Epithelial cell of umbilical artery (primary cell): ENCODE measurements at places on chromosomes 6 and 20. TPM values are rescaled to one million over a fixed set of nuclear protein-coding genes. Genes with fewer than 3 reads are reported as not detected.

Gene MPC1
- 30.5 and 31.8 TPM in 2 replicates for total RNA-seq

Gene POU5F1
- not detected in 2 replicates for total RNA-seq

Gene VARS1
- total RNA-seq = 50.3 and 57.1 TPM in 2 replicates

Gene TMEM170B
- 3.6 and 6.1 TPM in 2 replicates for total RNA-seq

Gene RBM24
- total RNA-seq = 0.30 and 1.3 TPM in 2 replicates

Gene ALDH8A1
- total RNA-seq = under 0.01 TPM in 1 of 2 replicates, not detected in the other

Gene EYA2
- not detected in 2 replicates for total RNA-seq

Gene RNGTT
- total RNA-seq = 19.8 and 24.9 TPM in 2 replicates

Gene SOX18
- total RNA-seq = 18.2 and 24.4 TPM in 2 replicates

Gene RPS10
- total RNA-seq = 2,419 and 4,666 TPM in 2 replicates

Gene CBLN4
- not detected in 2 replicates for total RNA-seq

Gene HLA-DPB1
- total RNA-seq = 20.1 and 23.1 TPM in 2 replicates

Gene HLA-DMB
- 0.97 and 2.3 TPM in 2 replicates for total RNA-seq

Gene CALHM4
- total RNA-seq = under 0.01 and 0.46 TPM in 2 replicates

Gene FERMT1
- total RNA-seq = 0.65 and 1.7 TPM in 2 replicates

Gene HIVEP2
- 2.6 and 3.5 TPM in 2 replicates for total RNA-seq

Gene IFT52
- 37.7 and 43.9 TPM in 2 replicates for total RNA-seq

Gene EIF6
- 142 and 222 TPM in 2 replicates for total RNA-seq

Gene TMEM74B
- total RNA-seq = 0.32 TPM in 1 of 2 replicates, not detected in the other

Gene PSORS1C1
- total RNA-seq = 1.3 and 3.3 TPM in 2 replicates

Gene SIRPD
- not detected in 2 replicates for total RNA-seq

Gene BACH2
- 0.30 and 0.65 TPM in 2 replicates for total RNA-seq

Gene RUNX2
- under 0.01 TPM in 1 of 2 replicates, not detected in the other for total RNA-seq

Gene BPIFB4
- total RNA-seq = not detected in 2 replicates

Gene OPN5
- total RNA-seq = not detected in 2 replicates

Gene STX7
- total RNA-seq = 24.0 and 55.6 TPM in 2 replicates

Gene WFDC2
- total RNA-seq = not detected in 2 replicates

Gene KHDC1L
- total RNA-seq = not detected in 2 replicates

Gene PTK7
- 36.9 and 42.9 TPM in 2 replicates for total RNA-seq

Gene BNIP5
- total RNA-seq = not detected in 2 replicates

Gene PMEPA1
- total RNA-seq = 2.3 and 19.2 TPM in 2 replicates

Gene THBD
- 11.7 and 32.7 TPM in 2 replicates for total RNA-seq

Gene TCP11
- under 0.01 TPM in 1 of 2 replicates, not detected in the other for total RNA-seq

Gene GSTA1
- total RNA-seq = not detected in 2 replicates

Gene CLIC5
- not detected in 2 replicates for total RNA-seq

Gene ACTL10
- 3.6 and 4.0 TPM in 2 replicates for total RNA-seq

Gene PCMT1
- 141 and 216 TPM in 2 replicates for total RNA-seq
